Stomach (tissue), 19 donors: ENCODE measurements at places on chromosomes 3 and 15.

DNA sequence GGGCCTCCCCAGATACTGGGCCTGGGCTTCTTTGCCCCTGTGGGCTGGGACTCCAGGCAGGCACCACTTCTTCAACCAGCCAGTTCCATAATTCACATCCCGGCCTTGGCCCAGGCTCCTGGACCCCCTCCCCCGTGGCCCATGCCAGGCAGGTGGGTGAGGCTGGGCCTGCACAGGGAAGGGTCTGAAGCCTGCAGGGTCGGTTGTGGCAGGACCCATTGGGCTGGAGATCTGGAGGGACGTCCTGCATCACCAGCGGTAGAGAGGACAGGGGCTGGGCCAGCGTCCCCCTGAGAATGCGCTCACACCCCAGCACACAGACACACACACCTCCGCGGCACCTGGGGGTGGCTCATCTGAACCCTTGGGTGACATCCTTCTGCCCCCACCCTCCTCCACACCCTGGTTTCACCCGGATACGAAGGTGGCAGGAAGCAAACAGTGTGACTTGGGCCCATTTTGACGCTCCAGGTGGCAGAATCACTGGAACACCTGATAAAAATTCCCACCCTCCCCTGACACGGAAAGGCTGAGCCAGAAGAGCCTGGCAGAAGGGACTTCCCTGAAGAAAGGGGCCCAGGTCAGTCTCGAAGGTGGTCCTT is 15.4 kb downstream of the ZDHHC19 start:
- DNase-seq = no peak

- no peak for DNase-seq
Observed at GRCh38 chr3:116966649-116967048, 257.1 kb downstream of the TUSC7 start.

GRCh38 chr3:67521053-67521646 is 133.3 kb downstream of the SUCLG2 start:
- no peak for DNase-seq

GRCh38 chr15:34304613-34305012 is 33.0 kb downstream of the SLC12A6 start:
- DNase-seq = no peak

DNA sequence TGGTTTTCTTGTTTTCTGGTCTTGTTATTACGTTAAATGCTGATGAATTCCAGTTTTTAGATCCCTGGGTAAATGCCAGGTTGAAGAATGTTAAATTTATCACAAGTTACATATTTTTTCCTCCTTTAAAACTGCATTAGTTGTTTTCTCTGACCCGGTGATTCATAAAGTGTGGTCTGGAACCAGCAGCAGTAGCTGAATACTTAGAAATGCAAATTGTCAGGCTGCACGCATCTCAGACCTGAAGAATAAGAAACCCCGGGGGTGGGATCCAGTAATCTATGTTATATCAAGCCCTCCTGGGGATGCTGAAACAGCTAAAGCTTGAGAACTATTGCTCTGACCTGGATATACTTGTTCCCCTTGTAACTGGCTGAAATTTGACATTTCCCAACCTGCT is 69.1 kb downstream of the PEX5L start:
- no peak for DNase-seq

- DNase-seq = no peak
Observed at GRCh38 chr15:54277834-54278233, 299.6 kb downstream of the UNC13C start.

GRCh38 chr3:56052188-56052587 is 416.1 kb downstream of the ERC2 start:
- no peak for DNase-seq
